ENCODE measurements at places on chromosomes 5 and 9.

DNA sequence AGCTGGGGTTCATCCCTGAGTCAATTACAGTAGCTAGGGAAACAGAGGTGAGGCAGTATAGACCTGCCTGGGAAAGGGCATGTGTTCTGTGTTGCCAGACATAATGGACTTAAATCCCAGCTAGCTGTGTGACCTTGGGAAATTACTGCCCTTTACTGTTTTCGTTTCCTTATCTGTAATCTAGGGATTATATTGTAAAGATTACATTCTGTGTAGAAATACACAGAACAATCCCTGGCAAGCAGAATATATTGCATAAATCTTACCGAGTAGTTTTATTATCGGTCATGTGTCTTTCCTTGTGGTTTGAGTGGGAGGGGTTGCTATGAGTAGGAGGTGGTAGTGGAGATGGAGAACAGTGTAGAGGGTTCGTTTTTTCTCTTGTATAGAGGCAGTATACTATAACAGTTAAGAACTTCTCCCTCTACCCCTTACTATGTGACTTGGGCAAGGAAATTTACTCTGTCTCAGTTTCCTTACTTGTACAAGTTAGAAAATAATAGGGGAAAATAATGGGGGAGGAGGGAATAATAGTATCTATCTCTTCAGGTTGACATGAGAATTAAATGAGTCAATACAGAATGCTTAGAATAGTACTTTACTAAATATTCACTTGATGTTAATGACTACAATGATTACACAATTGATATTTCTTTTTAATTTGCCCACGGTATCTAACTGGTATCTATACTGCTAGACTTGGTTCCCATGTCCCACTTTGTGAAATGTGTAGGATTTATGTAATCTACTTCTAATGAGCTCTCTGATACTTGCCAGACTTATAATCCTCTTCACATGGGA is 7.1 kb upstream of the DMXL1 start:
- DNase-seq, result no peak

DNA sequence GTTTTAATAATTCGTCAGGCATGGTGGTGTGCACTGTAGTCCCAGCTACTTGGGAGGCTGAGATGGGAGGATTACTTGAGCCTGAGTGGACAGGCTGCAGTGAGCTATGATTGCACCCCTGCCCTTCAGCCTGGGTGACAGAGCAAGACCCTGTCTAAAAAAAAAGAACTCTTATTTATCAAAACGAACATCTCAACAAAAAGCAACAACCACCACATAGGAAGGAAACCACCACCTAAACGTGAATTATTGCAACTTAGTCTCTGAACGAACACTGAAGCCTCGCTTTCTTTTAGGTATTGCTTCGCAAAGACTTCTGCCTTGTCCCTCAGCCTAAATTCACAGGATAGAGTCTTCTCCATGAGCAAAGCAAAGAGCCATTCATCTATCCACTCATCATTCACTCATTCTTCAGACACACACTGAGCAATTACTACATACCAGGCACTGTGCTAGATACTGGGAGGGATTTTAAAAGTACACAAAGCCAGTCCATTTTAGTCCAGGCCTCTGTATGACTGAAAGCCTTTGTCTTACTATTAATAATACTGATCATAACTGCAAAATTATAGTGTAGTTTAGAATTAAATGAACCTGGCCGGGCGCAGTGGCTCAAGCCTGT is 57.4 kb downstream of the THBS4 start:
- no peak for DNase-seq

DNA sequence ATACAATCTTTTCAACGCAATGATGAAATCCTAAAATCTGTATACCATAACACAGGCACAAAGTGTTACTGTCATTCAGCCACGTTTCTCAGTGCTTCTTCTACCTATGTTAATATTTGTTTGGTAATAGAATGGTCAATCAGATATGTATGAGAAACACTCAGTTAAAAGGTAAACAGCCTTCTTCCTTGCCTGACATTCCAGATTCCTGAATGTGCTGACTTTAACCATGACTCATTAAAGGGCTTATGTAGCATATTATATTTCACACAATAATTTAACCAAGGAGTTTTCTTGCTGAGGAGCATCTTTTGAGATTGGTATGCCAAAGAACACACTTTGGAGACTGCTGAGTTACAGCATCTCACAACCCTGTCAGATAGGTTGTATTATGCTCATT is 187.6 kb downstream of the CETN3 start:
- DNase-seq, result peak; percentile 64

- DNase-seq, result peak; percentile 60
These were observed 1.2 kb upstream of the PURA start for GRCh38 chr5:140112685-140113179.

GRCh38 chr5:14406554-14406849 is 175.1 kb upstream of the OTULINL start:
- peak; percentile 87 for DNase-seq

DNA sequence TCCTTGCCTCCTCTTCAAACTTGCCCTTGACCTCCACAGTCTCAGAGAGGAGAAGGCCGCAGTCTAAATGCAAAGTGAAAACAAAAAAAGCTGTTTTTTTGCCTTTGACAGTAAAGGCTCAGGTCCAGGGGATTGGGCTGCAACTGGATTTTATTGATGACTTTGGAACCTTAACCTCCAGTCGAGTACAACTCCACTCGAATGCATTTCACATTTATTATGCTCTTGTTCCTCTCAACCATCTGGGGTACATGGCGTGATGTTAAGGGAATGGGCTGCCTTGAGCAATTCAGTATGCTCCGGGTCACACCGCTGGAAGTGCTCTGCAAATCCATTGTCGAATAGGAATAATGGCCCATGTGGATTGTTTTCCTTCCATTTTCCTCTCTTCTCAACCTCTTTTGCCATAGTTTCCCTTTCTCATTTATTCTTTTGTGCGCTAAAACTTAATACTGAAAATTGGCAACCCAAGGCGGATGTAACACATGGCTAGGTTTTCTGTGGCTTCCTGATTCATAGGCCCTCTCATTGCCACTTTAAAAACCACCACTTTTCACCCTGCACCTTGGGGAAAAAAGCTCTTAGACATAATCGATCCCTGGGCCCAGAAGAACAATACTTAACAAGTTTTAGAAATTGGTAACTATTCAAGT is 34.3 kb downstream of the ITK start:
- DNase-seq, result no peak

DNA sequence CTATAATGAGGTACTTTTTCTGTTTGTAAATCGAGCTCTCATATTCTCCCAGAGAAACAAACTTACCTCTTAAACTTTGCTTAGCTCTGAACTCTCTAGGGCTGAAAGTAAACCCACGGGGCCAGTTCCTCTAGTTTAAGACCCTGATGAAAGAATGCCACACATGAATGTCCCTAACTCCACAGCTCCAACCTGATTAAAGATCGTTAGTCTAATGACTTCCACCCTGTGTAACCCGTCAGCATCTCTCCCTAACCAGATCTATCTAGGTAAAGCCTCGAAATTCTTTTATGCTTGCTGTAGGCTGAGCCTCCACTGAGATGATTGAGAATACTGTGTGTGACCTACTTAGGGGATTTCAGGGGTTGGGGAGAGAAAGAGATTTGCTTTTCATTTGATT is 27.0 kb downstream of the ADRA1B start:
- DNase-seq, result no peak

GRCh38 chr9:76162086-76162730 is 232.0 kb downstream of the RFK start:
- peak; percentile 40 for DNase-seq

GRCh38 chr9:124658165-124659017 is 112.7 kb downstream of the NR6A1 start:
- DNase-seq, result peak; percentile 99

DNA sequence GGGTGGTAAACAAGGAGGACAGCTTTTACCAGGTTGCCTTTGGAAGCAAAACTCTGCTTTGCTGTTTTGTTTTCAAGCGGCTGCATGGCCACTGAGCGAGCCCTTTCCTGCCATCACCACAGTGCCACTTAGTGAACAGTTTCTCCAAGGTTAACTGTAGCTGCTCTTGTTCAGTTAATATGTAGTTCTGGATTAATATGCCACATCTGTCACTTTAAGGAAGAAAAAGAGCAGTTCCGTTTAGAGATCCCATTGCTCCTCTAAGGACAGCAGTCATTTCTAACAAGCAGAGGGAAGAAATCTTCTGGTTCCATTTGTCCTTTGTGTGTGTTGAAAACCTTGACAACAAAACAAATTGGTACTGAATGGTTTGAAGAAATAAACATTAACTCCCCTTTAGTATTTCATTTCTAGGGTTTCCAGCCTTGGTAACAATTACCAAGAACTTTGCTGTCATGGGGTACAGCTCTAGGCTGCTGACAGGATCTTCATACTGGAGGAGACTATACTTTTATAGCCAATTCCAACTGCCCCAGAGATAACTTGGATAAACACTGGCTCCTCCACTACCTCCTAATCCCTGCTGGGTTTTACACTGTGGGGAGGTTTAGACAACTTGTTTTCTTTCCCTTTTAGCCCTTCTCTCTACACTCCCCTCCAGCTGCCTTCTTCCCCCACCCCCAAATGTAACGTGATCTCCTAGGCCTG is 10.3 kb upstream of the ABL1 start:
- peak; percentile 80 for DNase-seq

GRCh38 chr5:52895572-52896413 is 93.4 kb upstream of the ITGA2 start:
- no peak for DNase-seq

GRCh38 chr9:135809166-135809565 is 98.2 kb downstream of the CAMSAP1 start:
- DNase-seq, result peak; percentile 69

DNA sequence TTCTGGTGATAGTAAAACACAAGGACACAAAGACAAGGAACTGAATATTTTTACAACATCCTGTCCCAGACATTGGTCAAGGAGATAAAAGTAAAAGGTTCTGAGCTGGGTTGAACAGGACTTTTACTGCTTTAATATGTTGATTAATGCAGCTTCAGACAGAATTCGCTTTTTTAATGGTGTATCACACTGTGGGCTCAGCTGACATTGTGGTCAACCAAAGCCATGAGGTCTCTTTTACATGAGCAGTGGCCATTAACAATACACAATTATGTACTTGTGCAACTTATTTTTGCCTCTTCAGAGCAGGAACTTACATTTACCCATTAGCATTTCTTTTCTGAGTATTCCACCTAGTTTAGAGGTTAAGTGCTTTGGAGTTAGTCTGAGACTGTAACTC is 22.8 kb upstream of the ERBIN start:
- no peak for DNase-seq

GRCh38 chr5:148776780-148777179 is 49.6 kb upstream of the ADRB2 start:
- peak; percentile 70 for DNase-seq

GRCh38 chr9:134007150-134007549 is 15.0 kb upstream of the VAV2 start:
- no peak for DNase-seq

DNA sequence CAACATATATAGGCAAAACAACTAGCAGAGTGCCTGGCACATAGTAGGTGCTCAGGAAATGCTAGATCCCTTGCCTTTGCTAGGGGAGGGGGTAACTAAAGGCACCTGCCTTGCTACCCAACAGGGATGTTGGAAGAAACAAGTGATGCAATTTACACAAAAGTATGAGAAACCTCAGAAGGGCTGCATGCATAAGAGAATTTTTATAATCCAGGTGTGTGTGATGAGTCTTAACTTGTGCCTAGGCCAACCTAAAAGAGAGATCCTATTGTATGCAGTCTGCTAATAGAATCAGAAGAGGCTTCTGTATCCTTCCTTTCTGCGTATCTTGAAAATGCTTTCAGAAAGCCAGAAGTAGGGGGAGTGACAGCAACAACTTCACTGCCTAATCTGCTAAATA is 135.9 kb downstream of the SLIT3 start:
- no peak for DNase-seq

GRCh38 chr5:100832252-100833230 is 70.5 kb downstream of the ST8SIA4 start:
- no peak for DNase-seq

DNA sequence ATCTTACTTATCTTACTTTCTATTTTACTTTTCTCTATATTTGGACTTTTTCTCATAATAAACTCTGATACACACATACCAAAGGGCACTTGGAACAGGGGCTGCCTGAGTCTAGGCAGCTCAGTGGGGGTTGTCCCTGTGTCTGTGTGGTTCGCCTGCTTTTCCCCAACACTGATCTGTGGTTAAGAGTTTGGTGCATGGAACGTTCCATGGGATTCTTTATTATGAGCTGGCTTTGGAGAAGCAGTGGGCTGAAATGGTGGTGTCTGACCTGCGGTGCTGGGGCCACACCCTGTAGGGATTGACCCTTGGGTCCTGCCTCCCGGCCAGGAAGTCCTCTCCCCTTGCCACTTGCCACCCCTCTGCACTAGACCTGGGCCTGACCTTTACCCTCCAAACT is 47.4 kb downstream of the ANKRD33B start:
- DNase-seq, result peak; percentile 39

DNA sequence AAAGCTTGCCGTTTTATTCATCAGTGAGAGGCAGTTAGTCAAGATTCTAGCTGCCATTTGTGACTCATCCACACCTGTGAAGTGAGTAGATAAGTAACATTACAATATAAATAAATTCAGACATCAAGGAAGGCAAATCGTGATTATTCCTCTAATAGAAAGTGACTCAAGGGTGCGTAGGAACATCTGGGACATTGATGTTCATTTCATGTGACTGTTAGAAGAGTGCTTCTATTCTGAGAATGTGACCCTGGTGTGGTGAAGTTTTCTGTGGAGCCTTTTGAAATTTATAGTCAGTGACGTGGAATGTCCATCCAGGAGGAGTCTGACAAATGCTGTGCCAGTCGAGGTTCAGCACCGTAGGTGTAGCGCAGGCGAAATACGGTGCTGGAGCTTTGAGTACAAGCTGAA is 48.4 kb upstream of the FAM240B start:
- no peak for DNase-seq

DNA sequence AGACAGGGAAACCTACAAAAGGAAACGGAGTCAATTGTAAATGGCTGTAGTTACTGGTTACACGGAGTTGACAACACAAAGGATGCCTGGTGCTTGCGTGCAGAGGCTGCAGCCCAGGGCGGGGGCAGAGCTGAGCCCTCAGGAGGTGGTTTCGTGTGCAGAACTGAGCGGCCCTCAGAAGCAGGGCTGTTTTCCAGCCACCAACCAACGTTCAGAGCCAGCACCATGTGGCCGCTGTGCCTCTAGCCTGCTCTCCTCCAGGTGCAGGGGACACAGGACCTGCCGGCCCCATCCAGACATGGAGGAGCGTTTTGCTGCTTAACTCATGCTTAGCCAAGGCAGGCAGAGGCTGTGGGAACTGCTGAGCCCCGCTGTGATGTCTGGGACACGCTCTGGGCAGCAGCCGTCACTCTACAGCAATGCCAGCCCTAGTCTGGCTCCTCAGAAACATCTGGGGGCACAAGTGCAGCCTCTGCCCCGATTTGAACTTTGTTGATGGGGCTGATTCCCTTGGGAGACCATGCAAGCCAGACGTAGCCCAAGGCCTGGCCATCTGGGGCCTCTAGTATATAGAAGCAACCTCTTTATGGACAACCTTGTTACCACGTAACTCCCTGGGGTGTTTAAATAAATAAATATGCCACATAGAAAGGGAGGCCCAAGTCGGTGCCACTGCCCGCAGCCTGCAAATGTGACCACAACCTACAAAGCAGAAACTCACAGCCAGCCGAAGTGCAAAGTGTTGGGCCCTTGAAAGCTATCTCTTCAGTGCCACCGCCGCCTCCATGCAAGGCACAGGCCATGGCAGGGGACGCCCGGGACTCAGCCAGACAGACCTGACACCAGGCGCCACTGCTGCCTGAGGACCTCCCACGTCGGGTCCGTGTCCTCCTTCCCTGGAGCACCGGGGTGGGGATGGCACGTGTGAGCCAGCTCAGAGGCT is 42.1 kb downstream of the NKD2 start:
- no peak for DNase-seq

Measured in fibroblast of skin of abdomen (primary cell).